ENCODE measurements at places on chromosomes 3 and 15.
A peak's percentile ranks its signal among the peaks of the same experiment; 100 is the strongest.

GRCh38 chr3:195768831-195769303 is 42.9 kb downstream of the MUC4 start:
- DNase-seq, result no peak

- no peak for DNase-seq
Measured at GRCh38 chr3:188403404-188403803, 249.4 kb downstream of the LPP start.

GRCh38 chr3:195028877-195029606 is 241.9 kb downstream of the XXYLT1 start:
- no peak for DNase-seq

- DNase-seq, result no peak
Measured at GRCh38 chr3:67381667-67382272, 272.6 kb downstream of the SUCLG2 start.

- no peak for DNase-seq
Measured at GRCh38 chr3:185693985-185694653, 108.0 kb downstream of the SENP2 start.

GRCh38 chr3:192371870-192372400 is 355.4 kb downstream of the FGF12 start:
- no peak for DNase-seq

DNA sequence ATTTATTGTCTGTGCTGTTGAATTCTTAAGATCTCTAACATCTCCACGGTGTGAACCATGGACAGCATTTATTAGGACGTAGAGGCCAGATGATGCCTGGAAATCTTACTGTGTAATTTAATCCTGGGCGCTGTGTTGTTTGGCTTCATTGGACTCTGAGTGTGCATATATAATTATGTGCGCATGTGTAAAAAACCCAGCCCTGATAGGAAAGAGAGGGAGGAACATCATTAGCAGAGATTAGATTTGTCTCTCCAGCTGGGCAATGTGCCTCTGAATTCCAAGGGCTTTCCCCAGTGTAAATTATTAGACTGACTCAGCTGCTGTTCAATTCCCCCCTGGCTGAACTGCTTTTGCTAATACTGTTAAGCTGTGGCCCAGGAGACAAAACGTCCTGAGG is 39.6 kb downstream of the MAP3K13 start:
- no peak for DNase-seq

DNA sequence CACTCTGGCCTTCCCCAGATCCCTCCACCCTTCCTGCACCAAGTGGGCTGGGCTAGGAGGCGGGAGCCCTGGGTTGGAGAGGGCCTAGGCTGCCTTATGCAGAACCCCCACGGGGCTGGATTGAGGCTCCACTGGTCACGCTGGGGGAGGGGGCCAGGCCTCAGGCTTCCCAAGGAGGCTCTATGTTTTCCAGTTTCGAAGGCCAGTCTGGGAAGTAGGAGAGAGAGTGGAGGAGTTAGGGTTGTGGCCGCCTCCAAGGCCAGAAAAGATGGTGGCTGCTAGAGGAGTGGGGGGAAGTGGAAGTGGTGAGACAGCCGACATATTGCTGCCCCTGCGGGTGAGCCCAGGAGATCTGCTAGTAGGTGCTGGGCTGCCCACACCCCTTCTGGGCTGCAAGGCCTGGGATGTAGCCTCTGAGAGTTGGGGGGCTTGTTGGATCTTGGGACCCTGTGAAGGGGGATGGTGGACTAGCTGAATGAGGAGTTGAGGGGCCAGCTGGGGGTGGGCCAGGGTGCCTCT is 1.2 kb downstream of the GNAI2 start:
- peak; percentile 37 for DNase-seq

- no peak for DNase-seq
Measured at GRCh38 chr3:115042351-115042750, 104.7 kb downstream of the ZBTB20 start.

DNA sequence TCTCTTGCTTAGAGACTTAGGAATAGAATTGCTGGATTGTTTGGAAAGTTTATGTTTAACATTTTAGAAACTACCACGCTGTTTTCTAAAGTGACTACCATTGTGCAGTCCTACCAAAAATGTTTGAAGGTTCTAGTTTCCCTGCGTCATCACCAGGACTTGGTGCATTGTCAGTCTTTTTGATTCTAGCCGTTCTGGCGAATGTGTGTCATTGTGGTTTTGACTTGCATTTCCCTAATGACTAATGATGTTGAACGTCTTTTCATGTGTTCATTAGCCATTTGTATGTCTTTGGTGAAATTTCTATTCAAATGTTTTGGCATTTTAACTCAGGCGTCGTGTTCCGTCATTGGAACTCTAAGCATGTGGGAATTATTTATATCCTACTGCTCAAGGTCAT is 58.0 kb downstream of the CHD2 start:
- no peak for DNase-seq

GRCh38 chr3:151276038-151276686 is 2.2 kb downstream of the P2RY14 start:
- no peak for DNase-seq

- no peak for DNase-seq
Measured at GRCh38 chr3:158539414-158540014, 31.5 kb upstream of the MLF1 start.

GRCh38 chr3:69066121-69066520 is 14.0 kb upstream of the TMF1 start:
- no peak for DNase-seq

- no peak for DNase-seq
Measured at GRCh38 chr3:142898346-142899213, 9.7 kb upstream of the PCOLCE2 start.

DNA sequence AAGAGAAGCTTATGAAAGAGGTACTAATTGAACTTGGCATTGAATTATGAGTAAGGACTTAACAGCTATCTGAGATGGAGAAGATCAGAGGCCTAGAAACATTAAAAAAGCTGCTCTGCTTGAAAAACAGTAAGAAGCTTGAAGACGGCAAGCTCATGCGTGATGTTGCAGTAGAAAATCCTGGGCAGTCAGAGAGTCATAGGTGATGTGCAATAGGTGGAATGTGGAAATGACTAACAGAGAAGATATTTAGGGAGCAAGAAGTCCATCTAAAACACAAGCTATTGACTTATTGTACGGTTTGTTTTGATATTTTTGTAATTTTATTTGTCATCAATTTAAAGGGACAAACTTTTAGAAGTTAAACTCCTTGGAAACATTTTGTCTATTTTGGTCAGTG is 1101.4 kb downstream of the ROBO2 start:
- DNase-seq, result no peak

DNA sequence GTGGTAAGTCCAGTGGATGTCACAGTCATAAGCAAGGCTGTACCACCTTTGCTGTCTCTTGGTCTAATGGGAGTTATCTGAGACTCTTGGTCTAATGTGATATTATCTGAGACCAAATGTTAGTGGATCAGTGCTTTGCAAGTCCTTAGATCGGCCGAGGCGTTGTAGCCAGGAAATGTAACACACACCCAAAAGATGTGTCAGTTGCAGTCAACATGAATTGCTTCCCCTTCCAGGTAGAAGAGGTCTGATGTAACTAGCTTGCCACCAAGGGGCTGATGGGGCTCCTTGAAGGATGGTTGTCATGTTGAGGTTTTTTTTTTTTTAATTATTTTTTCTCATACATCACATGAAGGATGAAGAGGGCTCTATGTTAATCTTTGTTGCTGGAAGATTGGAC is 45.4 kb upstream of the RAF1 start:
- DNase-seq, result no peak

DNA sequence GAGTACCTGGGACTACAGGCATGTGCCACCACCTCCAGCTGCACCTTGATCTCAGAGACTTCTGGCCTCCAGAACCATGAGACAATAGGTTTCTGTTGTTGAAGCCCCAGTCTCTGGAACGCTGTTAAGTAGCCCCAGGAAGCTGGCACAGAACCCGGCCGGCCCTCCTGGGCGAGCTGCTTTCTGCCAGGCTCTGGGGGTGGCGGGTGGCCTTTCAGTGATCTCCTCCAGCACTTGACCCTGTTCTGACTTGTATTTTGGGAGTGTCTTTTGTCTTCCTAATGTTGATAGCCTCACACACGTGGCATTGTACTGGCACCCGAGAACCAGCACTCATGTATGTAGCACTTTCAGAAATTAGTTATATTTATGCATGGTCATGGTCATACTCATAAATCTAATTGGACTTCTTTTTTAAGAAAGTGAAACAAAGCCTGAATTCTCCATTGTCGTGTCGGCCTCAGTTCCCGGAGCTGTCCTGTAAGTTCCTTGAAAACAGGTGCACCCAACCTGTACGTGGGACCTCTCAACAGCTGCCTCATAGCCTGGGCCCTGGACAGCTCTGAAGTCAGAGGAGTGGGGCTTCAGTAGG is 74.0 kb downstream of the TFRC start:
- no peak for DNase-seq

DNA sequence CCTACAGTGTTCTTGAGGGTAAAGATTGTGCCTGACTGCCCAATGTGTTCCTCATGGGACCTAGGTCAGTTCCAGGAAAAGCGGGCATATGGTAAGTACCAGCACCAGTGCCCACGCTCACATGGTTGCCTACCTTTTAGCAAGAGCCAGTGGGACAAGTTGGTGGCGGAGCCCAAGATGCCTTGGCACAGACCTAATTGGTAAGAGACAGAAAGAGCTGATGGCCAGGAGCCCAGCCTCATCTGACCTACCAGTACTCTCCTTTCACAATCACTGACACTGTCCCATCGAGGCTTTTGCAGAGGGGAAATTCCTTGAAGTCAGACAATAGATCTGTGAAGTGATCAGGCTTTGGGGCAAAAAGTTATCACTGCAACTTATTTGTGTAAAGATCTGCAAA is 98.4 kb upstream of the BCL6 start:
- no peak for DNase-seq

- DNase-seq, result no peak
Measured at GRCh38 chr3:4235690-4236089, 67.5 kb upstream of the SETMAR start.

GRCh38 chr15:58520464-58520863 is 88.7 kb downstream of the LIPC start:
- no peak for DNase-seq

- DNase-seq, result no peak
Measured at GRCh38 chr3:188212308-188212969, 58.5 kb downstream of the LPP start.

GRCh38 chr15:39474657-39475056 is 106.2 kb upstream of the THBS1 start:
- no peak for DNase-seq

DNA sequence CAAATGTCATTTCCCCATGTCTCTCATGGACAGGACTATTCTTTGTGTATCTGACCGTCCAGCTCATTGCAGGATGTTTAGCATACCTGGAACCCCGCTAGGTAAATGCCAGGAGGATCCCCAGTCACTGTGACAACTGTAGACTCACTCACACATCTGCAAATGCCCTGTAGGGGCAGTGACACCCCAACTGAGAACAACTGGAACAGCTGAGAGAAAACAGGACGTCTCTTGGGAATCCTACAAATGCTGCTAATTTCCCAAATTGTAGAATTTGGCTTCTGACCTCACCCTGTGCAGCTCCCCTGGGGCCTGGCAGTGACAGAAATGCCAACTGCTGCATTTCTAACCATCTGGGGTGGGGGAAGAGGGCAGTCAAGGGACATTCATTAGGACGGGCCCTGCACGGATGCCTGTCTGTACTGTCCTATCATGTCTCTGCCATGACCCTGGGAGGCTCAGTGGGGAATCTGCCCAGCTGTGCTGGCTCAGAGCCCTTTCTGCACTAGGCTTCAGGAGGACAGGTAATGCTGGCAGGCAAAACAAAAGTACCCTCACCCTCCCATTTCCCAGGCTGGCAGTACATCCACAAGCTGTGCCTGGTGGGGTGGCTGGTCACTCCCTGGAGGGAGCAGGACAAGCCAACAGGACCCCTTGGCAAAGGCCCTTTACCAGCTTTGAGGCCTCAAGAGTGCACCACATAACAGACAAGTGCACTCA is 30.4 kb downstream of the RAB6B start:
- no peak for DNase-seq

GRCh38 chr3:78273326-78273725 is 1233.4 kb downstream of the ROBO2 start:
- DNase-seq, result no peak

- DNase-seq, result no peak
Measured at GRCh38 chr3:148373961-148374360, 323.7 kb upstream of the AGTR1 start.

GRCh38 chr15:64521726-64522164 is 61.4 kb downstream of the ZNF609 start:
- no peak for DNase-seq

DNA sequence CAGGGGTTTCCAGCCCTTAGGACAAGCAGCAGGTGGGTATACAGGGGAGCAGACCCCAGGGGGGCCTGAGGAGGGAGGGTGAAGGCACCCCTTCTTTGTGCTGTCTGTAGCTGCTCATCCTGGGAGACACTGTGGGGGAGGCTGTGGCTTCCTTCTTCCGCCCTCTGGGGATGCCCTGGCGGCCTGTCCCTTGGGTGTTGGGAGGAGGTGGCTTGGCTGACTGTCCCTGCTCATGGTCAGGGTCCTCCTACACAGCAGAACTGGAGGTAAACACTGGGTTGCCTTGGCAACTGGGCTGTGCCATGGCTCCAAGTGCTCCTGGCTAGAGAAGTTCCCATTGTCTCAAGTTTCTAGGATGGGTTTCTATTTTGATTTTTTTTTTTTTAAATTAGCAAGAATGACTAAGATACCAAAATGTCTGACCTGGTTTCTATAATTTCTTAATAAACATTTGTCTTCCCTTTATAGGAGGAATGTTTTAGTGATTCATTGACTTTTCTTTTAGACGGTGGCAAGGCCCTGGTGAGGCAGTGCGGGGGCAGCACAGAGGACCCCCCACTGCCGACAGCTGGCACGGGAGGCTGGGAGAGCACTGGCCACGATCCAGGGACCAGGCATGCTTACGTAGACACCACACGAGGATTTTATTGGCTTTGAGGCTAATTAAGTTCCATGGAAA is 12.4 kb downstream of the KLF13 start:
- no peak for DNase-seq

- no peak for DNase-seq
Measured at GRCh38 chr3:120350401-120350941, 1.3 kb upstream of the LRRC58 start.

DNA sequence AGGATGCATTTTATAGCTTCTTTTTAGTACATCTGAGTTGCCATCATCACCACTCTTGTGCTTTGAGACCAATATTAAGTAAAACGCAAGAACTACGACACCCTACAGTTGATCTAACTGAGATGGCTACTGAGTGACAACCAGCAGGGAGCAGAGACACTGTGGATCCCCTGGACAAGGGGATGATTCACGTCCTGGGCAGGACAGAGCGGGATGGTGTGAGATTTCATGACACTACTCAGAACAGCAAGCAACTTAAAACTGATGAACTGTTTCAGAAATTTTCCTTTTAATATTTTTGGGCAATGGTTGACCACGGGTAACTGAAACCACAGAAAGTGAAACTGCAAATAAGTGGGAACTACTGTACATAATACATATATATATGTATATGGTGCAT is 299.2 kb downstream of the ADAMTS17 start:
- DNase-seq, result no peak

Measured in activated T-helper 2 cell treated with anti-CD3 and anti-CD28 coated beads, Interferon-gamma antibody, Interleukin-2, Interleukin-4, amounts not matched to agents 10 μg/mL and 5 μg/mL and 100 μg/mL, durations not matched to agents 14 hours and 24 hours and 36 hours (primary cell).